ENCODE measurements at places on chromosomes 7 and 10. TPM values are rescaled to one million over a fixed set of nuclear protein-coding genes. Genes with fewer than 3 reads are reported as not detected.

The HYAL4 gene
- 0.28 TPM for total RNA-seq

The ASB10 gene
- 4.0 TPM for total RNA-seq

The BRAF gene
- total RNA-seq, result 29.2 TPM

The GLI3 gene
- total RNA-seq, result 1.5 TPM

DNA sequence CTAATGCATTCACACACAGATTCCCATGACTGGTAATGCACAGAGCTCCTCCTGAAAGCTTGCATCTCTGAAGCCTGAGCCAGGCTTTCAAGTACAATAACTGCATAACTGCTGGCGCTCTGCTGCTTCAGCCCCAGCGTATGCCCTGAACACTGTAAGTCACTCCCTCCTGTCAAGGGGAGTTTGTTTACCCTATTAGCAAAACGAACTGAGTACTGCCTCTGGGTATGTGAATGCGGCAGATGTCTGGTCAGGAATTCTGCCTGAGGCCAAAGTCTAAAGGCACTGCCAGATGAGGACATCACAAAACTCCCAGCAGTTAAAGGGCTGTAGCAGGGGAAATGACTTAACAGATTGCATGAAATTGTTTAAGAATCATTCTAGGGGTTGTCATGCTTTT lies 97.7 kb downstream of the NRCAM start:
- no peak for DNase-seq
- H3K36me3 ChIP-seq, result no peaks in the 10 kb centered on the region

GRCh38 chr7:526460-527034 lies 6.9 kb upstream of the PDGFA start:
- H3K4me3 ChIP-seq, result no peak overlapping the region
- DNase-seq, result no peak
- no peaks in the 10 kb centered on the region for H3K36me3 ChIP-seq
- H3K4me1 ChIP-seq, result no peaks in the 10 kb centered on the region
- no peaks in the 10 kb centered on the region for H3K27me3 ChIP-seq

- no peak overlapping the region for H3K4me3 ChIP-seq
- no peaks in the 10 kb centered on the region for H3K4me1 ChIP-seq
- H3K27me3 ChIP-seq, result no peaks in the 10 kb centered on the region
- H3K36me3 ChIP-seq, result no peaks in the 10 kb centered on the region
- no peak overlapping the region for H3K27ac ChIP-seq
These were observed 143.2 kb upstream of the PCBD1 start for GRCh38 chr10:71031603-71032002.

- no peak overlapping the region for H3K27ac ChIP-seq
- no peaks in the 10 kb centered on the region for H3K36me3 ChIP-seq
- DNase-seq, result no peak
These were observed 8.7 kb downstream of the RASGEF1A start for GRCh38 chr10:43258211-43258561.

GRCh38 chr10:95458871-95459270 lies 102.3 kb downstream of the SORBS1 start:
- H3K4me3 ChIP-seq, result no peak overlapping the region
- peaks cover 3% of the 10 kb centered on the region for H3K36me3 ChIP-seq
- H3K4me1 ChIP-seq, result peaks cover 68% of the 10 kb centered on the region
- no peak for DNase-seq
- peak overlapping the region; percentile 68 for H3K27ac ChIP-seq
- no peaks in the 10 kb centered on the region for H3K27me3 ChIP-seq

GRCh38 chr7:80885757-80886156 lies 33.1 kb downstream of the SEMA3C start:
- no peaks in the 10 kb centered on the region for H3K36me3 ChIP-seq
- H3K4me3 ChIP-seq, result no peak overlapping the region
- H3K27me3 ChIP-seq, result no peaks in the 10 kb centered on the region

- H3K27me3 ChIP-seq, result no peaks in the 10 kb centered on the region
- no peaks in the 10 kb centered on the region for H3K4me1 ChIP-seq
- H3K36me3 ChIP-seq, result no peaks in the 10 kb centered on the region
- H3K4me3 ChIP-seq, result no peak overlapping the region
- no peak for DNase-seq
- no peak overlapping the region for H3K27ac ChIP-seq
These were observed 77.4 kb downstream of the TAF3 start for GRCh38 chr10:7895699-7896090.

DNA sequence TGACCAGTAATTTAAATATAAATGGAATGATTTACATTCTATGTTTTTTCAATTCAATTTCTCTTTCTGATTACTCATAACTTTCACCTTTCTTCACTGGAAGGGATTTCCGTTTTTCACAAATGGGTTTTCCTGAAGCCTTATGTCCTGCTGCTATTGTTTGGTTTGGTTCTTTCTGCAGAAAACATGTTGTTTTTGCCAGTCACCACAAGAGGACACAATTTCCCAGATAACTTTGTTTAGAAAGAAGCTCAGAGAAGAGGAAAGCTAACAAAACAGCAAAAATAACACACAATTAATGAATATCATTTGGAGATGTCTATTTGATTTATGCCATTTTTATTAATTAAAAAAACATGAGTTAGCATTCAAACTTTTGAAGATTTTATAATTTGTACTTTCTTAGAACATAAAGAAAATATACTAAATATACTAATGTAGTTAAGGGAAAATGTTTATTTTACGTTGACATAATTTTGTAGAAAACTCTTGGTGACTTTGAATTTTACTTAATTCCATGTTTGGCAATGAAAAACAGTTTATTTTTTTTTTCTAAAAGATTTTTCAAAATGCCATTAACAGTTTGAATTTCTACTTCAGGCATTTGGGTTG lies 4.6 kb upstream of the TWIST1 start:
- H3K4me1 ChIP-seq, result peaks cover 15% of the 10 kb centered on the region
- H3K36me3 ChIP-seq, result no peaks in the 10 kb centered on the region
- no peaks in the 10 kb centered on the region for H3K27me3 ChIP-seq
